GM23248 (cell line): ENCODE measurements at places on chromosomes 4 and X. TPM values are rescaled to one million over a fixed set of nuclear protein-coding genes. Genes with fewer than 3 reads are reported as not detected.

Gene LIMCH1
- 17.4 and 28.5 TPM in 2 replicates for total RNA-seq

Gene LIN54
- total RNA-seq = 10.4 and 13.3 TPM in 2 replicates

DNA sequence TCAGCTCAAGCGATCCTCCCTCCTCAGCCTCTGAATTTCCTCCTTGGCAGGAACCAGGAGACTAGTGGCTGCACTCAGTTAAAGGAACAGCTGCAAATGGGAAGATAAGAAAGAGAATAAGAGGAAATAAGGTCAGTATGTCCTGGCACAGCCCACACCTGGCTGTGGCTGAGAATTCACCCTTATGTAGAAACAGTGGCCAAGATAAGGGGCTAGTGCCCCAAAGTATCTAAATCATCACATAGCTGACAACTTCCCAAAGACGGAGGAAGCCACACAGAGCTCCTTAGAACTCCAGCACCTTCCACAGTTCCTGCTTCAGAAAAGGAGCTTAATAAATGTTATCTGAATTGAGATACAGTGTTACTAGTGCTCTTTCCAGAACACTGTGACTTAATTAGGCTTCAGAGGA is 2.3 kb upstream of the CHIC2 start:
- no peak for DNase-seq

Gene USP17L24
- total RNA-seq = not detected in 2 replicates

GRCh38 chr4:166045457-166045856 is 172.4 kb downstream of the TLL1 start:
- no peak for DNase-seq

DNA sequence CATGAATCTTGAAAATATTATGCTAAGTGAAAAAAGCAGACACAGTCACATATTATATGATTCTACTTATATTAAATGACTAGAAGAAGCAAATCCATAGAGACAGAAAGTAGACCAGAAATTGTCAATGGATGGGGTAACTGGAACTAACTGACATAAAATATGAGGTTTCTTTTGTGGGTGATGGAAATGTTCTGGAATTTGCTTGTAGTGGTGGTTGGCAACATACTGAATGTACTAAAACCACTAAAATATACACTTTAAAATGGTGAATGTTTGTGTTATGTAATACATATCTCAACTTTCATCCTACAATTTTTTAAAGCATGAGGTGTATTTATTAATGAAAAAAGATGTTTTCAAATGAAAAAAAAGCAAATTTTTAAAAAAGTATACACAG is 14.7 kb downstream of the CNOT6L start:
- peak; percentile 18 for DNase-seq

Gene HS3ST1
- not detected in 2 replicates for total RNA-seq

GRCh38 chr4:1191621-1192020 is 19.2 kb upstream of the SPON2 start:
- DNase-seq = no peak

- DNase-seq = peak; percentile 14
Measured at GRCh38 chr4:157977086-157977485, 195.7 kb downstream of the GASK1B start.

DNA sequence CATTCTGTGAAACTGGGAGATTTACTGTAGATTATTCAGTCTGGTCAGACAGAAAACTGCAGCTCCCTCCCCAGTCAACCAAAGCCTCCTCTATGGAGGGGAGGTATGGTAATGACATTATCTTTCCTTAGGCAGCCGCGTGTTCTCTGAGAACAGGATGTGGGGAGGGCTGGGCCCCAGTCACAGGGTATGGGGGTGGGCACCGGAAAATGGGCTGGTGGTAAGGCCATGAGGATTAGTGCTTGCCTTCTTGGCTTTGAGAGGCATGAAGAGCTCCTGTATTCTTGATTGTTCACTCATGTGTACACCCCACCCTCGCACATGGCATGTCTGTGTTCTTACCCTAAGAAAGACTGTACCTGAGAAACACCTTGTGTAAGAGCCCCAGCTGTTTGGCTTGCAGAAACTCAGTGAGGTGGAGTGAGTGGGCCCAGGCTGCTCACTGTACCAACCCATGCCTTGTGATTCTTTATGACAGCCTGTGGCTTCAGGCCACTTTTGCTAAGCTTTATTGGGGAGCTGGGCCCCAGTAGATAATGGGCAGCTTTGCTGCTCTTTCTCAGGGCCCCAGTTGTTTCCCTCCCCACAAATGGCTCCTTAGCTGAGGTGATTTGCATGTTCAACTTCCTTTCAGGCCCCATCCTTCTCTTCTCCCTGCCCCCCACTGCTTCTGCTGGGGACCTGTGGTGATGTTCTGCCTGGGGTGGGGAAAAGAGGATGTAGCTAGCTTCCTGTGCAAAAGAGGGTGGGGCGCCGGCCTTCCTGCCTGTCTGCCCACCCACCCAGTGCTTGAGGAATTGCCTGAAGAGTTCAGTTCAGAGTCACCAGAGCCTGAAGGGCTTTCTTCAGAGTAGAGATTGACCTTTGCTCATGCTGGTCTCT is 30.7 kb downstream of the MSN start:
- peak; percentile 40 for DNase-seq

Gene PDZD4
- 1.5 TPM in 1 of 2 replicates, not detected in the other for total RNA-seq
